Mammary epithelial cell (primary cell): ENCODE measurements at places on chromosomes 7 and 10. TPM values are rescaled to one million over a fixed set of nuclear protein-coding genes. Genes with fewer than 3 reads are reported as not detected.

Gene PRRT4
- 0.24 and 0.47 TPM in 2 replicates for total RNA-seq

Gene PDZD7
- total RNA-seq = 2.7 TPM

Gene GNAT3
- not detected for total RNA-seq

Gene COL1A2
- total RNA-seq = 0.45 and 0.67 TPM in 2 replicates

Gene GSTO2
- 16.2 TPM for total RNA-seq

Gene OR6V1
- not detected for total RNA-seq

Gene COL17A1
- total RNA-seq = 1,287 TPM

Gene STMP1
- 39.3 and 39.6 TPM in 2 replicates for total RNA-seq

Gene GRID1
- total RNA-seq = under 0.01 TPM

Gene CFAP46
- not detected in 2 replicates for total RNA-seq

Gene TMEM229A
- total RNA-seq = not detected in 2 replicates

Gene ABLIM1
- 164 TPM for total RNA-seq

Gene AQP1
- 0.32 TPM in 1 of 2 replicates, not detected in the other for total RNA-seq

Gene MIOS
- 36.8 TPM for total RNA-seq

Gene AKR1C2
- total RNA-seq = 19.7 TPM

Gene SFXN4
- 11.3 TPM for total RNA-seq

Gene MEPCE
- total RNA-seq = 35.5 and 39.5 TPM in 2 replicates

Gene GARIN1A
- 2.9 and 4.0 TPM in 2 replicates for total RNA-seq

Gene OGDHL
- total RNA-seq = 0.33 TPM

Gene RAPGEF5
- total RNA-seq = 7.1 and 8.5 TPM in 2 replicates

Gene TRIM73
- 1.8 TPM for total RNA-seq

Gene NEBL
- 0.72 and 1.9 TPM in 2 replicates for total RNA-seq

Gene MYL10
- not detected for total RNA-seq

Gene AGBL3
- 1.2 TPM for total RNA-seq

Gene PAX4
- not detected in 2 replicates for total RNA-seq

Gene LLCFC1
- not detected for total RNA-seq

Gene UBE2H
- 126 TPM for total RNA-seq

Gene TAS2R4
- 1.6 and 2.2 TPM in 2 replicates for total RNA-seq

Gene ARL5B
- total RNA-seq = 14.1 and 21.8 TPM in 2 replicates

Gene CUL1
- total RNA-seq = 53.5 TPM

Gene MDFIC
- 21.0 TPM for total RNA-seq

Gene CTTNBP2
- total RNA-seq = 8.0 TPM

Gene FAM241B
- 4.0 TPM for total RNA-seq

Gene RAMP3
- total RNA-seq = not detected in 2 replicates

Gene PNLIPRP3
- 98.2 TPM for total RNA-seq

Gene SSBP1
- total RNA-seq = 81.0 TPM

Gene RADIL
- 0.17 TPM for total RNA-seq

Gene GAD2
- not detected for total RNA-seq

Gene FLNC
- 1.9 and 4.2 TPM in 2 replicates for total RNA-seq

Gene CYP3A5
- not detected for total RNA-seq

Gene HPS1
- total RNA-seq = 54.6 and 64.6 TPM in 2 replicates

Gene ACTR3C
- total RNA-seq = 8.3 TPM

Gene NCF1
- total RNA-seq = not detected

Gene PHYHIPL
- total RNA-seq = 0.17 TPM

Gene ADAM12
- total RNA-seq = 0.05 and 0.26 TPM in 2 replicates

Gene ABCB1
- total RNA-seq = not detected in 2 replicates

Gene MYOF
- total RNA-seq = 273 TPM

Gene SLC18A3
- not detected for total RNA-seq

Gene NKX2-3
- not detected in 2 replicates for total RNA-seq

Gene NKX6-2
- total RNA-seq = not detected in 2 replicates

Gene ASIC3
- total RNA-seq = 0.33 TPM

Gene MGMT
- 22.2 and 23.8 TPM in 2 replicates for total RNA-seq

Gene HOXA4
- total RNA-seq = 1.5 TPM in 2 replicates
